ENCODE measurements at places on chromosomes 6 and 20. TPM values are rescaled to one million over a fixed set of nuclear protein-coding genes. Genes with fewer than 3 reads are reported as not detected.

DNA sequence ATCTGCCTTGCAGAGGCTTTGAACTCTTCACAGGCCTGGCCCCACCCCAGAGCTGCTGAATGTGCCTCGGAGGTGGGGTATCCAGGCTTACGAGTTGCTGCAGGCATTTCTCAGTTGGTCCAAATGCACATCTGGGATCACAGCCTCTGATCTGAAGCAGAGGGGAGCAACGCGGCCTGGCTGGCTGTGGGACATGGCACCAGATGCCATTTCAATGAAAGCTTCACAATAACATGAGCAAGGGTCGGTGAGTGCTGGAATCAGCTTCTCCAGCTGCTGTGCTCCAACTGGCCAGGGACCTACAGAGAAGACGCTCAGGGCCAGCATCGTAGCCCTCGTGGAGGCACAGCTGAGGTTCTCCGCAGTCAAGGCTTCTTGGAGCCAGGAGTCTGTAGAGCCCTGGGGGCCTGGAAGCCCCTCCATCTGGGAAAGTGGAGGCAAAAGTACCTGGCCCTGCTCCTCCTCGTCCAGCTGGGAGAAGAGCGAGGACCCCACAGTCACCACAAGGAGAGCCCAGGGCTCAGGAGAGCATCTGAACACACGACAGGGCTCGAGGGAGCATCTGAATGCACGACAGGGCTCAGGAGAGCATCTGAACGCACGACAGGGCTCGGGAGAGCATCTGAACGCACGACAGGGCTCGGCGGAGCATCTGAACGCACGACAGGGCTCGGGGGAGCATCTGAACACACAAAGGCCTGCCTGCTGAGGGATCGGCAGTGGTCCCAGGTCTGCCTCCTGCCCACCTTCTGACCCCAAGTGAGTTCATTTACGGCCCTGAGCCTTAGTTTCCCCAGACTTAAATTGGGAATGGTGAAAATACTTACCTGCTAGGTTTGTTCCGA is 165.2 kb downstream of the DLL1 start:
- no peak for DNase-seq

DNA sequence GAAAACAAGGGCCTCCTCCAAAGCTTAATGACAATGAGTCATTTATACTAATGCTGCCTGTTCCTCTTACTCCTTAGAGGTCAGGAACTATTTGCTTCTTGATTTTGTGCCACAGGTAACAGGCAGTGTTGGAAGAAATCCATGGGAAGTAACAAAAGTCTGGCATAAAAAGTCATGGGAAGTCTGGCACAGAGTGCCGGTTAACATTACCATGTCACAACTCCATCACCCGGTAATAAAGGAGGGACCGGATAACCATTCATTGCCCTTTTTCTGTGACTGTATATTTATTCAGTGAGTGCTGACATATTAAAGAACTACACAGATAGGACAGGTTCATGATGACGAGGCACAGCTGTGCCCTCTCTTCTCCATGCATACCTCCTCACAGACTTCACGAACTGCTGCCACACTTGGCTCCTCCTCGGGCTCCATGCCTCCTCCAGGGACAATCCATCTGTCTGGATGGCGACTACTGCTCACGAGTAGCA is 50.9 kb downstream of the NUDT3 start:
- DNase-seq, result peak; percentile 69

- peak; percentile 98 for DNase-seq
Measured at GRCh38 chr6:136788069-136788902, 4.0 kb downstream of the MAP3K5 start.

DNA sequence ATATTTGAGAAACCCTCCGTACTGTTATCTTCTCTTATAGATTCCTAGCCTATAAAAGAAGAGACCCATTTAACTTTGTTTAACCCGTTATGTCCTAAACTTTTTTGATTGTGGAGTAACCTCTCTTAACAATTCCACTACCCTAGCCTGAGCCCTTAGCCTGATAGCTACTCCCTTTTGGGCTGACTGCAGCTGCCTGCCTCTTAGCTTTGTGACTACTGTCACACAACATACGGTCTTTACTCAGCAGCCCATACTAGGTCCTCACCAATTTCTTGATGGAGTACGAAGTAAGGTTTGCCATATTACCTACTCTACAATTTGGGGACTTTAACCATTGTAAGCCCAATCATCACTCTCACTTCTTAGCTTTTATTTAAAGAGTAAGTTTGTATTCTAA is 72.7 kb downstream of the QRSL1 start:
- no peak for DNase-seq

DNA sequence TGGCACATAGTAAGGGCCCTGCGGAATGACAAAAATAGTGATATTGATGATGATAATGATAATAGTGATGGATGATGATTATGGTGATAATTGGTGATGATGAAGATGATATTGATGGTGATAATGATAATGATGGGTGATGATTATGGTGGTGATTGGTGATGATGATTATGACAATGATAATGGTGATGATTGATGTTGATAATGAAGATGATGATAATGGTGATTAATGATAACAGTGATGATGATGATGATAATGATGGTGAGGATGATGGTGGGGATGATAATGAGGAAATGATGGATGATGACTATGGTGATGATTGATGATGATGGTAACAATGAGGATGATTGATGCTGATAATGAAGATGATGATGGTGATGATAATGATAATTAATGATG is 48.9 kb downstream of the EDN3 start:
- DNase-seq, result no peak

The HMGCLL1 gene
- 0.43 TPM for total RNA-seq
